ENCODE measurements at places on chromosomes 4 and X.

DNA sequence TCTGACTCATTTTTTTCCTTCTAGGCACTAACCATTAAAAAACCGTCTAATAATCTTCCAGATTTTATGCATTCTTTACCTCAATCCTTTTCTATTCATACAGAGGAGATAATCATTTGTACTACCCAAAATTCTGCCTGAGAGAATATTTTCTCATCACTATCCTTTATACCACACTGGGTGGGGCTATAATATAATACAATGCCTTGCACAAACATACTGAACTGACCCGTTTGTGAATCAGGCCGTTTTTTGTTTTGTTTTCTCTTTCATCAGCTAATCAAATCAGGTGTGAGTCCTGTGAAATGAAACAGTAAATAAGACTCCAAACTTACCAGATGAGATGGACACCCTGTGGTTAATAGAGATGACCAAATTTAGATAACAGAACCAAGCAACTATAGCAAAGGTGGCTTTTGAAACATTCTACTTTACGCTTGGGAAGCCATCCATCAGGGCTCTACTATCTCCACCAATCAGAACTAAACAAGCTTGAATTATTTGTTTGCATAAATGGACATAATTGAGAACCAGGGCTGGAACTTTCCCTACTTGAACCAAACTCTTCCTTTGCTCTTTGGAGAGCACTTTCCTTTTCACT lies 573.0 kb downstream of the GABRG1 start:
- no peak for DNase-seq

DNA sequence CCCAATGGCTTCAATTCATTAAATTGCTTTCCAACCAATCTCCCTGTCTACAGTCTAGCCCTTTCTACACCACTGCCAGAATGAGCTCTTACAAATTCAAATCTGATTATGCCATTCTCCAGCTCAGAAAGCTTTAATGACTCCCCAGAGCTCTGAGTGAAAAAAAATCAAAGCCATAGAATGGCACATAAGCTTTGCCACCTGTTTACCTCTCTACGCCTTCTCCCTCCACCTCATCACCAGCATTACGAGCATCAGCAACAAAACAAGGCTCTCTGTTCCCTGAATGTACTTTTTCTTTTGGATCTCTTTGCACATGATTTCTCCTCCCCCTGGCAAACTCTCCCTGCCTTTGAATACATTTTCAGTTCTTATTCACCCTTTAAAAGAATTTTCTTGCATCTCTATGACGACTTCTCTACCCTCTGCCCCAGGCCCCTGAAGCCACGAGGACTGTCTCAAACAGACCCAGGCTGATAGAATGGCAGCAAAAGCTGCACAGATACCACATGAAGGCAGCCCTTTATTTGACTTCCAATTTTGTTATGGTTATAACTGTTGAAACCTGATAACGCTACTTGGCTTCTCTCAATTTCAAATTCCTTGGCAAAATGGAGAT lies 516.0 kb downstream of the PCDH7 start:
- no peak for DNase-seq

DNA sequence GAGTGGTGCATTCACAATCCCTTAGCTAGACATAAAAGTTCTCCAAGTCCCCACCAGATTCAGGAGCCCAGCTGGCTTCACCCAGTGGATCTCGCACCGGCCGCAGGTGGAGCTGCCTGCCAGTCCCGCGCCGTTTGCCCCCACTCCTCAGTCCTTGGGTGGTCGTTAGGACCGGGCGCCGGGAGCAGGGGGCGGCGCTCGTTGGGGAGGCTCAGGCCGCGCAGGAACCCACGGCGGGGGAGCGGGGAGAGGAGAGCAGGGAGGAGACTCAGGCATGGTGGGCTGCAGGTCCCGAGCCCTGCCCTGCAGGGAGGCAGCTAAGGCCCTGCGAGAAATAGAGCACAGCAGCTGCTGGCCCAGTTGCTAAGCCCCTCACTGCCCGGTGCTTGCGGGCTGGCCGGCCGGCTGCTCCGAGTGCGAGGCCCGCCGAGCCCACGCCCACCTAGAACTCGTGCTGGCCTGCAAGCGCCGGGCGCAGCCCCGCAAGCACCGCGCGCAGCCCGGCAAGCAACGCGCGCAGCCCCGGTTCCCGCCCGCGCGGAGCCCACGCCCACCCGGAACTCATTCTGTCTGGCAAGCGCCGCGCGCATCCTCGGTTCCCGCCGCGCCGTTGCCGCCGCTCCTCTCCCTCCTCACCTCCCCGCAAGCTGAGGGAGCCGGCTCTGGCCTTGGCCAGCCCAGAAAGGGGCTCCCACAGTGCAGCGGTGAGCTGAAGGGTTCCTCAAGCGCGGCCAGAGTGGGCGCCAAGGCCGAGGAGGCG lies 153.5 kb downstream of the SLC7A11 start:
- no peak for DNase-seq

DNA sequence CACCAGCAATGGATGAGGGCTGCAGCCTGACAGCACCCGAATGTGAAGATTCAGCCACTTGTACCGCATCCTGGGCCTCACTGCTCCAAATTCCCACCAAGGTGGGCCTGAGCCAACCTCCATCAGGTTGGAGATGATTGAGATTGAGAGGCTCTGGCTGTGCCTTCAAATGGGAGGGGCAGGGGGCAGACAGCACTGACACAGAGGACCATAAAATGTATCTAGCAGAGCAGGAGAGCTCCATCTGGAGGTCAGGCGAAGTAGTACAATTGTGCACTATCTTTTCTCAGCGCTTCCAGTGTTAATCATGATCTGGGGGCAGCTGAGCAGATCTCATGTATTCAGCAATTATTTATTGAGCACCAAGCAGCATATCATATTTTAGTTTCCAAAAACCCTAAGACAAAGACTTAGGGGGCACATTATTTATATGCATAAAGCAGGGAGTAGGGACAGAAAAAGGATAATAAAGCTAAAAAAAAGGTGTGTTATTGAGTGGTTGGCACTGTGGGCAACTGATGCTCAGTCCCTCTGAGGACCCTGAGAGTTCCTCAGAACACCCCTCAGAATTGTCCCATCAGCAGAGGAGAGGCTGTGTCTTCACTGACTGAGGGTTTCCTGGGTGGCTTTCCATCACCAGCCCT lies 31.6 kb upstream of the C1QTNF7 start:
- DNase-seq = peak; percentile 82

DNA sequence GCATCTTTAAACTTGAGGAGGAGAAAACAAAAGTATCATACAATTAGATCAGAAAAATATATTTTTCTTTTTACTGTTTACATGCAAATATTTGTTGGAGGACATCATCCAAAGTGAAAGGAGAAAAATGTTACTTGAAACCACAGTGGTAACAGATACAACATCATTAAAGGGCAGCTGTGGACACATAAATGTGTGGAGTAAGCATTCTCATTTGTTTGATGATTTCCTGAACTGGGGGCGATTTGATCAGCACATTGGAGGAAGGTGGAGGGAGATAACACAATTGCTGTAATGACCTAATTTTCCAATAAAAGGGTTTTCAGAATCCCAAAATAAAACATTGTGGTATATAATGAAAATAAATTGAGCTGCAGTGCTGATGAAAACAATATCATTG lies 314.5 kb upstream of the HS3ST1 start:
- DNase-seq = no peak

- no peak for DNase-seq
Observed at GRCh38 chr4:70670332-70671014, 4.2 kb upstream of the JCHAIN start.

GRCh38 chr4:18858229-18858922 lies 836.8 kb upstream of the LCORL start:
- no peak for DNase-seq
